Muscle of leg (tissue), 16 donors: ENCODE measurements at places on chromosomes 5 and 9. TPM values are rescaled to one million over a fixed set of nuclear protein-coding genes. Genes with fewer than 3 reads are reported as not detected.

- no peaks in the 10 kb centered on the region for H3K27me3 ChIP-seq
- H3K4me3 ChIP-seq: no peak overlapping the region
- H3K27ac ChIP-seq: no peak overlapping the region
- no peaks in the 10 kb centered on the region for H3K36me3 ChIP-seq
These were observed 90.5 kb upstream of the TNC start for GRCh38 chr9:115208501-115208900.

GRCh38 chr5:435961-436640 lies 6.9 kb upstream of the EXOC3 start:
- H3K4me1 ChIP-seq: peaks cover 5% of the 10 kb centered on the region
- no peak overlapping the region for H3K27ac ChIP-seq
- H3K36me3 ChIP-seq: no peaks in the 10 kb centered on the region
- H3K27me3 ChIP-seq: peaks cover 3% of the 10 kb centered on the region

DNA sequence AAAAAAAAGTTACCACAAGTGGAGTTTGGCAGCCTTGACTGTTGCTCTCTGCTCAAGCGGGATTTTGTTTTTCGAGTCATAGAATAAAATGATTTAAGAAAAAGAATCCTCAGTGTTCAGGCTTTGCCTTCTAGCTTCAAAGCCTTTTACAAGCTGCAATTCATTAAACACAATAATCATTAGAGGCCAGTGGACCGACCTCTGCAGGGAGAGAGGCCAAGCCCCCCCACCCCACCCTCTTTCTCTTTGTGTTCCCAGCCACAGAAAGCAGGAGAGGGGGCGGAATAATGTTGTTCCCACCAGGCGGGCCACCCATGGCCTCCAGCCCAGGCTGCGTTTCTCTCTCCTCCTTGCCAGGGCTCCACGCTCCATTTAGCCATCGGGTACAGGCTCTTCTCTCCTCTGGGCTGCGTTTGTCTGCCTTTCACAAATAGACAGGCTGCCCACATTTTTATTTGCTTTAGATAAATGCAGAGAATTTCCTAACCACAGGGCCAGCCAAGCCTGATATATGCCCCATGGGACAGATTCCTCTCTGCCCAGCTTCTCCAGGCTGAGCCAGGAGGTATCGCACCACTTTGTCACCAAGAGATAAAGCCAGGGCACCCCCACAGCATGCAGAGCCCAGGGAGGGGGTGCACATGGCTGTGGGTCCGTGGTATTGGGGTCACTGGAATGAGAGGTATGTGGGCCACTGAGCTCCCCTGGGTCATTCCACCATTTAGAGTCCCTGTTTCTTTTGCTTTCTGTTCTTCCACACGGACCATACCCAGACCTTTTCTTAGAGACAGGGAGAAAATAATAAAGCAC lies 318.8 kb downstream of the PIK3R1 start:
- H3K4me1 ChIP-seq: peaks cover 14% of the 10 kb centered on the region
- no peaks in the 10 kb centered on the region for H3K36me3 ChIP-seq
- H3K4me3 ChIP-seq: no peak overlapping the region
- no peaks in the 10 kb centered on the region for H3K27me3 ChIP-seq
- H3K27ac ChIP-seq: peak overlapping the region; percentile 22
- peak; percentile 65 for DNase-seq

- H3K36me3 ChIP-seq: no peaks in the 10 kb centered on the region
- no peak for DNase-seq
- no peak overlapping the region for H3K27ac ChIP-seq
- H3K27me3 ChIP-seq: peaks cover 27% of the 10 kb centered on the region
- no peak overlapping the region for H3K4me3 ChIP-seq
These were observed 5.2 kb downstream of the GFI1B start for GRCh38 chr9:132983491-132984201.

GRCh38 chr5:107331882-107332281 lies 338.9 kb downstream of the EFNA5 start:
- H3K36me3 ChIP-seq: no peaks in the 10 kb centered on the region
- DNase-seq: peak; percentile 31
- no peaks in the 10 kb centered on the region for H3K4me1 ChIP-seq
- no peak overlapping the region for H3K4me3 ChIP-seq
- no peaks in the 10 kb centered on the region for H3K27me3 ChIP-seq
- no peak overlapping the region for H3K27ac ChIP-seq

DNA sequence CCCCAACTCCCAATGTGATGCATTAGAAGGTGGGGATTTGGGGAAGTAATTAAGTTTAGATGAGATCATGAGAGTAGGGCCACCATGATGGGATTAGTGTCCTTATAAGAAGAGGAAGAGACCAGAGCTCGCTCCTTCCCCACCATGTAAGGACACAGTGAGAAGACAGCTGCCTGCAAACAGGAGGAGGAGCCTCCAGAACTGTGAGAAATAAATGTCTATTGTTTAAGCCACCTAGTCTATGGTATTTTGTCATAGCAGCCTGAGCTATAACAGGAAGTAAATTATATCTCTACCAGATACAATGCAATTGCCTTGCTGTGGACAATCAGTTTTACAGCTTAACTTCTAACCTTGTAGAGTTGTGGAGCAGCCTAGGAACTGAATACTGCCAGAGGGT lies 58.0 kb downstream of the ANKRD33B start:
- DNase-seq: no peak
- H3K27me3 ChIP-seq: peaks cover 11% of the 10 kb centered on the region
- no peaks in the 10 kb centered on the region for H3K36me3 ChIP-seq
- no peak overlapping the region for H3K4me3 ChIP-seq
- H3K4me1 ChIP-seq: peaks cover 8% of the 10 kb centered on the region

DNA sequence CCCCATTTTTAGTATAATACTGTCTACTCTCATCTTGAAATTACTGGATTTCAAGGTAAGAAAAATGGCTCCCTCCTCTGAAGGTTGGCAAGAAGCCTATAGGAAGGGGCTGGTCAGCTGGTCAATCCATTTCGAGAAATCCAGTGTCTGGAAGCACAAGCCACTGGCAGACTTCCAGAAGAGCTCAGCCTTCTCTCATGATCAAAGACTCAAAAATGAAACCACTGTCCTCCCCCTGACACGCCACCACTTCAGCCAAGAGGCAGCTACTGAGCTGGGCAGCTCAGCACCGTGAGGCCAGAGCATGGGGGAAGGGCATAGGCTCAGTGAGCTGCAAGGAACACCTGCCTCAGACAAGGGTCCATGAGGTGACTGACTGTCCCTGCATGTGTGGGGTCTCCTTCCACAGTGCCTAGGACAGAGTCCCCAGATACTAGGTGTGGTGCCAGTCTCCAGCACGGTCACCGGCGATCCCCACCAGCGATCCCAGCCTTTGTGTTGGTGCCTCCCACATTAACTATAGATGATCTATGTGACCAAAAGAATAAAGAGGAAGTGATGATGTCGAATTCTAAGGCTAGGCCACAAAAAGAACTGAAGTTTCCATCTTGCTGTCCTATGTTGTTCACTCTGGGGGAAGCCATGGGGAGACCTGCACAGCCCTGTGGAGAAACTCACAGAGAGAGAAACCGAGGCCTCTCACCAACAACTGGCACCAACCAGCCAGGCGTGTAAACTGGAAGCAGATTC lies 100.1 kb upstream of the LRRTM2 start:
- peak overlapping the region; percentile 92 for H3K27ac ChIP-seq
- H3K36me3 ChIP-seq: no peaks in the 10 kb centered on the region
- no peak overlapping the region for H3K4me3 ChIP-seq
- H3K27me3 ChIP-seq: no peaks in the 10 kb centered on the region
- H3K4me1 ChIP-seq: peaks cover 52% of the 10 kb centered on the region
- peak; percentile 85 for DNase-seq

- no peak overlapping the region for H3K4me3 ChIP-seq
- H3K36me3 ChIP-seq: no peaks in the 10 kb centered on the region
- H3K27me3 ChIP-seq: peaks cover 9% of the 10 kb centered on the region
- H3K27ac ChIP-seq: peak overlapping the region; percentile 63
- DNase-seq: peak; percentile 87
These were observed 20.4 kb upstream of the IER5L start for GRCh38 chr9:129198319-129199043.

GRCh38 chr5:81425569-81425968 lies 31.6 kb upstream of the ACOT12 start:
- H3K27me3 ChIP-seq: no peaks in the 10 kb centered on the region
- peaks cover 4% of the 10 kb centered on the region for H3K4me1 ChIP-seq
- peaks cover 5% of the 10 kb centered on the region for H3K36me3 ChIP-seq
- DNase-seq: peak; percentile 79
- H3K4me3 ChIP-seq: no peak overlapping the region

GRCh38 chr5:38853753-38854470 lies 8.1 kb downstream of the OSMR start:
- no peak for DNase-seq
- H3K27ac ChIP-seq: no peak overlapping the region
- no peaks in the 10 kb centered on the region for H3K27me3 ChIP-seq
- H3K4me3 ChIP-seq: no peak overlapping the region
- H3K36me3 ChIP-seq: no peaks in the 10 kb centered on the region

DNA sequence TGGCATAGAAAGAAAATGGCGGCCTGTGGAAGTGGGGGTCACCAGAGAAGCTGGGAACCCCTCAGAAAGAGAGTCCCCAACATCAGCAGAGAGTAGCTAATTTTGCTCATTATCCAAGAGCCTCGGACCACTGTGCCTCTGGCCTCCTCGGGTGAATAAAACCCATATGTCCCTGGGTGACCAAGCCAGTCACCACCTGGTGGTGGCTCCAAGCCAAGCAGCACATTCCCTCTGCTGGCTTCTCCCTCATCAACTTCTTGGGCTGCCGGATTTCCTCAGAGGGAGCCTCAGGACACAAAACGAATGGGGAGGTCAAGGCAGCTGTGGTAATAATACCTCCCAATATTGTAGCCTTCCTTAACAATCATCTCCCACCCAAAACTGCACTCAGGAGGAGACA lies 242.5 kb downstream of the NFIB start:
- H3K36me3 ChIP-seq: no peaks in the 10 kb centered on the region
- no peaks in the 10 kb centered on the region for H3K27me3 ChIP-seq
- H3K4me1 ChIP-seq: no peaks in the 10 kb centered on the region
- no peak overlapping the region for H3K4me3 ChIP-seq
- DNase-seq: no peak

DNA sequence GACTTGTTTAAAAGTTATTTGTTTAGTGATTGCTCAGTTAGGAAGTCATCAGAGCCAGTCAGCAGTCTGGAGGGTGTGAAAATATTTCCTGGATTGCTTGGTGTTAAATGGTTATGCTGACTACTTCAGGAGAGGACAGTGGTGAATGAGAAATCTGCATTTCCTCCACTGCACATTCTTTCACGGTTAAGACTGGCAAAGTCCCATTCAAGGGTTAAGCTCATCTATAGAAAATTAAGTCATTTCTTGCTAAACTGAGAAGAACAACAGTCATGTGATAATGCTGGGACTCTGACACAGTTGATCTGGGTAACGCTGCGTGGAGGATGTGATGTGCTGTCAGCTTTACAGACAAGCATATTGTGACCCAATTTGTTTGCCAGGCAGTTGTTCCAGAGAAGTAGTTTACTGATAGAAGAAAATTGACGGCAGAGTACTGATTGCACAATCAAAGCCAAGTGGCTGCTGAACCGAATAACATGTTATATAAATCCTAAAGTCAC lies 80.4 kb downstream of the GRAMD2B start:
- H3K27ac ChIP-seq: no peak overlapping the region
- H3K4me1 ChIP-seq: no peaks in the 10 kb centered on the region
- no peaks in the 10 kb centered on the region for H3K36me3 ChIP-seq
- no peak overlapping the region for H3K4me3 ChIP-seq

DNA sequence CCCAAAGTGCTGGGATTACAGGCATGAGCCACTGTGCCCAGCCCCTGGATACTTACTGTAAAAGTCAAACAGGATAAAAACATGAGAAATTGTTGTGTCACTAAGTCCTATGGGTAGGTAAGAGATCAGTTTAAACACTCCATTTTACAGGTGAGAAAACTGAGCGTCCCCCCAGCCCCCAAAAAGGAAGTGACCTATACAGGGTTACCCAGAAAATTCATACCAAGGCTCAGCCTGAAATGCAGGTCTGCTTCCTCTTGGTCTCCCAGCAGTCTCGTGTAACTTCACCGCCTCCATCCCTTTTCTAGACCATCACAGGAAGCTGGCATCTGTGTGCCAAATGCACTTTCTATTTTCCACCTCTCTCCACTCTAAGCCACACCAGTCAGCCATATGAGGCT lies 57.2 kb downstream of the TMOD1 start:
- peaks cover 7% of the 10 kb centered on the region for H3K27me3 ChIP-seq
- no peaks in the 10 kb centered on the region for H3K36me3 ChIP-seq
- DNase-seq: no peak
- H3K27ac ChIP-seq: no peak overlapping the region

- H3K36me3 ChIP-seq: peaks cover 20% of the 10 kb centered on the region
- H3K27ac ChIP-seq: peak overlapping the region; percentile 99
- peak; percentile 81 for DNase-seq
- H3K27me3 ChIP-seq: no peaks in the 10 kb centered on the region
- peaks cover 73% of the 10 kb centered on the region for H3K4me1 ChIP-seq
These were observed 129.4 kb downstream of the C9orf50 start for GRCh38 chr9:129491487-129491855.

GRCh38 chr5:57845025-57845424 lies 362.4 kb upstream of the ACTBL2 start:
- H3K4me1 ChIP-seq: peaks cover 17% of the 10 kb centered on the region
- no peak for DNase-seq
- H3K4me3 ChIP-seq: no peak overlapping the region
- H3K27me3 ChIP-seq: no peaks in the 10 kb centered on the region

DNA sequence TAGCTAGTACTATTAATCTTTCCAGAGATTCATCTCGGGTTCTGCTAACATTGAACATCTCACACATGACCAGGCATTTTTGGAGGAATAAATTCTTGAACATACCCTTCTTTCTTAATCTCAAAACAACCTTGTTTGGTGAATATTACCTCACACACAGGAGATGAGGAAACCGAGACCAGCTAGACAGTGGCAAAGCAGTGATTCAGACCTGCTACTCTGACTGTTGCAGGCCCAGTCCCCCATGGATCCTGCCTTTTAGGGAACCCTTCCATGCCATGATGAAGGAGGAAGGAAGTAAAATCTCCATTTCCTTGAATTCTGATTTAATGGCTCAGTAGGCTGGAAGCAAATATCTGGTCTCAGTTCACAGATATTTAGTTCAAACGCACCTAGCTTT lies 2.6 kb downstream of the PCSK5 start:
- no peaks in the 10 kb centered on the region for H3K36me3 ChIP-seq
- no peak overlapping the region for H3K27ac ChIP-seq
- peak overlapping the region; percentile 81 for H3K4me3 ChIP-seq
- peaks cover 17% of the 10 kb centered on the region for H3K4me1 ChIP-seq
- H3K27me3 ChIP-seq: peaks cover 5% of the 10 kb centered on the region
- no peak for DNase-seq

- H3K4me1 ChIP-seq: no peaks in the 10 kb centered on the region
- DNase-seq: no peak
- H3K4me3 ChIP-seq: no peak overlapping the region
- no peaks in the 10 kb centered on the region for H3K27me3 ChIP-seq
These were observed 98.2 kb downstream of the RORB start for GRCh38 chr9:74595286-74595685.

The PCDHGA3 gene
- total RNA-seq: 1.2 TPM

The PRDM9 gene
- not detected for total RNA-seq

The CCDC183 gene
- 0.84 TPM for total RNA-seq

The CCDC127 gene
- total RNA-seq: 6.6 TPM

The GFRA3 gene
- total RNA-seq: 1.9 TPM

The UGT3A2 gene
- 0.35 TPM for total RNA-seq

The SH2D3C gene
- total RNA-seq: 12.4 TPM

The ADAMTS12 gene
- 23.9 TPM for total RNA-seq

The CER1 gene
- total RNA-seq: 0.22 TPM

The OTP gene
- total RNA-seq: not detected

The PAEP gene
- not detected for total RNA-seq

The BHMT gene
- total RNA-seq: 0.09 TPM

The CD274 gene
- total RNA-seq: 0.62 TPM

The KCNMB1 gene
- total RNA-seq: 0.22 TPM
